ENCODE measurements at places on chromosomes 6 and 20.

DNA sequence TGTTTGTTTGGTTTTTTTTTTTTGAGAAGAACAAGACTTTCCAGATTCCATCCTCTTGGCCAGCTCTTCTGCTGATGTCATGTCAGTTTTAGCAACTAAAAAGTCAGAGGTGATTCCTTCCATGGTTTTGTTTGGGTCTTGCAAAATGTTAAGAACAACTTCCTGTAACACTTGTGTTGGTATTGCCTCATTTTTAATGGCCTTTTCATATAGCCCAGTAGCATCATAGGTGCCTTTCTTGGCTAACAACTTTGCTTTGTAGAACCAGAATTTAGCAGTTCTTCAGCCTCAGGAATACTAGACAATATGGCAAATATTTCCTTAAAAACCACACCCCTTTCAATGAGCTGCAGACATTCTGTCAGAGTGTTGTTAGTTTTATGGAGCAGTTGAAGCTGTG is 99.5 kb upstream of the SIRPG start:
- no peak for DNase-seq

GRCh38 chr6:137389150-137389704 is 105.0 kb downstream of the OLIG3 start:
- DNase-seq, result no peak

- DNase-seq, result no peak
These were observed 41.8 kb downstream of the SLC22A1 start for GRCh38 chr6:160163425-160163824.

DNA sequence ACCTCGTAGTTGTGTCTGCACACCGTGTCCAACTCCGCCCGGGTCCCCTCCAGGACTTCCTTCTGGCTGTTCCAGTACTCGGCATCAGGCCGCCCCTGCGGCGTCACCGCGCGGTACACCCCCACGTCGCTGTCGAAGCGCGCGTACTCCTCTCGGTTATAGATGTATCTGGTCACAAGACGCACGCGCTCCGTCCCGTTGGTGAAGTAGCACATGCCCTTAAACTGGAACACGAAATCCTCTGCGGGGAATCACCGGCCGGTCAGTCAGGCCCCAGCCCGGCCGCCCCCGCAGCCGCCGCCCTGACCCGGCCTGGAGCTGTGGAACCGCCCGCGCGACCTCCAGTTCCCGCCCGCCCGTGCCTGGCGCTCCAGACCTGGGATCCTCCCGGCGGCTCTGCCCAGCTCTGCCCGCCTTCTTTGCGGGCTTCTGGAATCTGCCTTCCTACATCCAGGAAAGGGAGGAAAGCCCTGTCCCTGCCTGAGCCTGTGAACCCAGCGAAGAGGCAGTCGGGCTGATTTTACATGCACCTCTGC is 1.6 kb downstream of the HLA-DQB1 start:
- no peak for DNase-seq

DNA sequence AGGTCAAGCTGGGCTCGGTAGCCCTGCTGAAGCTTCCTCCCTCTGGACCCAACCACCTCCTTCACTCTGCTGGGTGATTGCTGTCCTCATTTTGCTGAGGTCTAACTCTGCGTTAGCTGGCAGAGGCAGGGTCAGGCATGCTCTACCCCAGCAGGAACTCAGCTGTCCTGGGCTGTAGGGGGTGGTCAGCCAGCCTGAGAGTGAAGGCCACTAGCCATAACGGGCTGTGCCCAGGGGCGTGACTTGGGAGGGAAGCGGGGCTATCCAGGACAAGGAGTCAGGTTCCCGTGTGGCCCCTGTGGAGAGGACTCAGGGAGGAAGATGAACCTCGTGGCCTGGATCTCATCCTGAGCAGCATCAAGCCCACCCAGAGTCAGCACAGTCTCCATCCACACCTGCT is 761 bp downstream of the CST5 start:
- no peak for DNase-seq
